ENCODE measurements at places on chromosomes 7 and 10.

DNA sequence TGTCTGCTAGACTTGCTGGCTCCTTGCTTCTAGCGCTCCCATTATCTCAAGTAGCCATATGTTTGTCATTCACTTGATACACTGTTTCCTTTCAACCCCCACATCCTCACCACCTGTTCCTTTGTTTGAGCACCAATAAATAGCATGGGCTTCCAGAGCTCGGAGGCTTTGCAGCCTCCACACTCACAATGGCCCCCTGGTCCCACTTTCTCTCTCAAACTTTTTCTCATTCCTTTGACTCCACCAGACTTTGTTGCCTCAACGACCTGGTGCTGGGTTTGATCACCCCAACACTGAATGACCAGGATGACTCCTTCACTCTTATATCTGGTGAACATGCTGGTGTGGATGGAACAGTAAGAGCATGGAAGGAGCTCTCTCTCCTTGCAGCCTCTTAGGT lies 114.5 kb upstream of the TRIM24 start:
- DNase-seq: no peak

DNA sequence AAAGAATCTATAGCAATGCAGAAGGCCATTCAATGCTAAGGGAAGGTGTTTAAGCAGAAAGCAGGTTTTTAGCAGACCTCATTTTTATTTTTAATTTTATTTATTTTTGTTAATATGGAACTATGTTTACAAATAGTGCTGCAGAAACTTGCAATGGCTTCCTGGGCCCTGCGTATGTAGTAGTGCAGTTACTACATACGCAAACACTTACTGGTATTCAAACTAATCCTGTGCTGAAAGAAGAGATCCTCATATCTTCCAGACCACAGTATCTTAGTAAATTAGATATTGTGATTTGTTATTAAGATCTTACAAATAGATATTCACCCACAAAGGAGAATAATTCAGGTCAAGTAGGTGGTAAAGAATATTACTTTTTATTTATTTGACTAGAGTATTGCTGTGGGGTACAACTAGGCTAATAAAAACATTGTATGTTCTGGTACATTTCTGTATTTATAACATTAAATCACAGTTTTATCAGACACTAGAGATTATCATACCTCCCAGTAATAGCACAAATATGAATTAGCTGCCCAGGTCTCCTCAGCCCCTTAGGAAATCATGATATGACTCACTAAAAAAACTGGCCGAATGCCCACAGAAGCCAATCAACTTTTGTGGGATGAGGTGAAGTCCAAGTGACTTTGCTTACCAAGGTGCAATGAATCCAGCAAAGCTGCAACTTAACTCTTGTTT lies 57.6 kb downstream of the RNLS start:
- peak; percentile 58 for DNase-seq

- DNase-seq: no peak
These were observed 81.9 kb downstream of the NPTX2 start for GRCh38 chr7:98698976-98699375.

- no peak for DNase-seq
These were observed 213.6 kb downstream of the DIP2C start for GRCh38 chr10:475709-476454.

DNA sequence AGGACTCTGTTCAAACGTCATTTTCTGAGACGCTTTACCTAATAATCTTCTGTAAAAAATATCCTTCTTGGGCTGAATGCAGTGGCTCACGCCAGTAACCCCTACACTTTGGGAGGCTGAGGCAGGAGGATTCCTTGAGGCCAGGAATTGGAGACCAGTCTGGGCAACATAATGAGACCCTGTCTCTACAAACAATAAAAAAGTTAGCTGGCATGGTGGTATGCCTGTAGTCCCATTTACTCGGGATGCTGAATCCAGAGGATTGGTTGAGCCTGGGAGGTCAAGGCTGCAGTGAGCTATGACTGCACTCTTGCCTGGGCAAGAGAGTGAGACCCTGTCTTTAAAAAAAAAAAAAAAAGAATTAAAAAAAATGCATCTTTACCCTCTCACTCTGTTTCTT lies 5.1 kb downstream of the STAM start:
- DNase-seq: no peak

DNA sequence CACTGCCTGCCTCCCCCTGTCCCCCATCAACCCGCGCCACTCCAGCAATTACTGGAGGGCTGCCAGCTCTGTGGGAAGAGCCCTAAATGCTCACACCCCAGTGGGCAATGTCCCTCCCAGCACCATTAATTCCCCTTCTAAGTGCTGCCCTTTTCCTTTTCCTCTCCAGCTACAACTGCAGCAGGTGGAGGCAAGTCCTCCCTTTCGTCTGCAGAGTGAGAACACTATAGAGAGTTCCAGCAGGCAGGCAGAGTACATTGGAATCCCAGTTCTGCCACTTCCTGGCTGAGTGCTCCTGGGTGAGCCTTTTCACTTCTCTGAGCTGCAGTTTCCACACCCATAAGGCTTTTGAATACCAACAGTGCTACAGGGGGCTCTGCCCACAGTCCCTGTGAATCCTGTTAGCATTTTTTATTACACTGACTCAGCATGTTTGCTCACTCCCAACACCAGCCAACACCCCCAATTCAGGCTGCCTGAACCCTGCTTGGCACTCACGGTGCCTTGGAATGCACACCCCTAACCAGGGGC lies 447.0 kb downstream of the GRID1 start:
- no peak for DNase-seq

DNA sequence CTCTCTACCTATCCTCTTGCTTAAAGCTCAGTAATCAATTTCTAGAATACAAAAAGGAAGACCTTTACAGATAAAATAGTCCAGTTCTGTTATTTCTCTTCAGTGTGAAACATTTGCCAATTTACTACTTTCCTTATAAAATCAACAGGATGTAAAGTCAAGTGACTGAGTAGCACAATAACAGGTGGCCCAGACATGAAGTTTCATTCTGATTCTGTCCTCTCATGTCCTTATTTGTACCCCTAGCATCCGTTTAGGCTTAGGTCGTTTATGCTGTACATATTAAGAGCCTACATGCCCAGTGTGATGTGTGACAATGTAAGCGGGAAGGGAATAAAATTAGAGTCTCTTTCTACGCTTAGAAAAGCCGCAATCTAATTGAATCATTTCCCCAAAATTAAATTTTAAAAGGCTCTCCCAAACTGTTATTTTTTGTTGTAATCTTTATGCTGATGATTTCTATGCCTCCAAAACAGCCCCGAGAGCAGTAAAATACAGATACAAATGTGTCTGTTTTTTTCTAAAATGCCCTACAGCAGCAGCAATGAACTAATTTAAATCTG lies 29.1 kb downstream of the EPC1 start:
- no peak for DNase-seq

DNA sequence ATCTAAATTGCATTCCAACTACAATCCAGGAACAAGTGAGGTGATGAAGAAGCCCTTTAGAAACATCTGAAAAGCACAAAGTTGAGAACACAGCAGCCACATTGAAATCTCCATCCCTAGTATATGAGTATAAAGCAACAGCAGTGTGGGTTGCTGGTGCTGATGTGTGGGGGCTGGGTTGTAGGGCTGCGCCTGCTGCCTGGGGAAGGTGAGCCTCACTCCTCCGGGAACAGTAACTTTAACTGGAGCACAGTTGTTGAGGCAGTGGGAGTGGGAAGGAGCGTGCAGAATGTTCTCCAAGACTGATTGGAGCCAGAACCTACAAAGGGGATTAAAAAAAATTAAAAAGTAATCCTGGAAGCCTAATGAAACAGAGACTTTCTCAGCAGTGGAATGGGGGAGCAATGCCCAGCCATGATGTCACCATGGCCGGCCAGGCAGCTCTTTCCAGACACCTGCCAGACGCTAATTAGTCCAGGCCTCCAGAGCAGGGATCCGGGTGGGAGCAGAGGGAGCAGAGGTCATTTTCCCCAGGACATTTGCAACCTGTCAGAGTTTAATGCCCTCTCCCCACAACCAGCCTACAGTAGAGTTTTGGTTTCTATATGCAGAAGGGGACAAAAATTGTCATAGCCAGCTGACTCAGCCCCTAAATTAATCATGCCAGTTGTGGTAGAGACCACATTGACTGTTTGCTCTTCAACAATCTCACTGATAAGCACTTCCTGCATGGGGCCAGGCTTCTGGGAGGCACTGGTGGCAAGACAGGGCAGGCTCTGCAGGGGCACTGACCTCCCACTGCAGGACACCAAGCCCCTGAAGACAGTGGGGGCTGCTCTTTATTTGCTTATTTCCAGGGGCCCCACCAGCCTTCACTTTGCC lies 133.0 kb upstream of the ZNF32 start:
- DNase-seq: no peak
